ENCODE measurements at places on chromosomes 4 and X.

- DNase-seq, result no peak
These were observed 97.3 kb upstream of the DDX3X start for GRCh38 chrX:41236629-41237028.

DNA sequence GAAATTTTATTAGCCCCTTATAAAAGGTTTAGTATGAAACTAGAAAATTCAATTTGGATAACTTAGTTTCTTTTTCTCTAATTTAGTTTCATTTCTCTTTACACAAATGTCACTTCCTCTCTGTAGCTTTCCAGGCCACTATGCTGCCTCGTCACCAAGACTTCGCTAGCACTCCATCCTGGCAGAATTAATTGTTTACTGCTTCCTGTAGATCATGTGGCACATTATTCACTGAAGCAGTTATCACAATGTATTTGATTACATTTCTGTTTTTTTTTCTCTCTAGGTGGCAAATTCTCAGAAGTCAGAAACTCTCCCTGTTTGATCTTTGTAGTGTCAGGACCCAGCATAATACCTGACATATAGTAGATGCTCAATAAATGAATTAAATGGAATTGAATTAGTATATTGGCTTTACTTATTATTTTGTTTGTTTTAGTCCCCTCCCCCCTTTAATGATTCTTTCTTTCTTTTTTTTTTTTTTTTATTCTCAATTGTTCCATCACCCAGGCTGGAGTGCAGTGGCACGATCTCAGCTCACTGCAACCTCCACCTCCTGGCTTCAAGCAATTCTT, 9.3 kb upstream of the SAT1 start:
- DNase-seq, result no peak

- DNase-seq, result no peak
These were observed 305.3 kb downstream of the FRMPD4 start for GRCh38 chrX:12443534-12444098.

- no peak for DNase-seq
These were observed 33.8 kb downstream of the FGFRL1 start for GRCh38 chr4:1045193-1045594.

DNA sequence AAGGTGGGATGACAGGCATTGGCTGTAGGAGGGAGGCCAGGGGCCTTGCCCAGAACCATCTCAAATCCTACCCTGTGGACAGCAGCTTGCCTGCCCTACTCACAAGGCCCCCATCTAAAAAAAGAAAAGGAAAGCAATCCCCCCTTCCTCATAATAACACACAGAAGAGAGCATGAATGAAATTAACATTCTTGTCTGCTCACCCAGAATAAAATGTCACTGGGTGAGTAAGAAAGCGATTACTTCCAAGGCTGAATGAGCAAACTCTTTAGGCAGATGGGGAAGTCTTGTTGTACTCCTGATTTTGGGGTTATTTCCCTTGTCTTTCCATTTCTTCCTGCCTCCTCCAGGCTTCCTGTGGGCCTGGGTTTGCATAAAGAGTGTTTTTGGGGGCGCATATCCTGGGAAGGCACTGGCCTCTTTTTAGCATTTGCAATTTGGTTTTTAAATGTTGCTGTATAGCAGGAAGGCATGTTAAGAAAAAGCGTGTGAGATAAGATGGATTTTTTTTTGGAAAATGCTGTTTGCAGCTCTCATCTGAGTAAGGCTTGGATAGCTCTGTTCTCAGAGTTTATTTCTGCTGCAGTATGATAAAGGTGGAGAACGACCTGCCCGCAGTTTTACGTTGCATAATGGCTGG, 248.3 kb upstream of the GATB start:
- DNase-seq, result no peak

- DNase-seq, result no peak
These were observed 229.2 kb upstream of the AFF2 start for GRCh38 chrX:148271263-148271662.

DNA sequence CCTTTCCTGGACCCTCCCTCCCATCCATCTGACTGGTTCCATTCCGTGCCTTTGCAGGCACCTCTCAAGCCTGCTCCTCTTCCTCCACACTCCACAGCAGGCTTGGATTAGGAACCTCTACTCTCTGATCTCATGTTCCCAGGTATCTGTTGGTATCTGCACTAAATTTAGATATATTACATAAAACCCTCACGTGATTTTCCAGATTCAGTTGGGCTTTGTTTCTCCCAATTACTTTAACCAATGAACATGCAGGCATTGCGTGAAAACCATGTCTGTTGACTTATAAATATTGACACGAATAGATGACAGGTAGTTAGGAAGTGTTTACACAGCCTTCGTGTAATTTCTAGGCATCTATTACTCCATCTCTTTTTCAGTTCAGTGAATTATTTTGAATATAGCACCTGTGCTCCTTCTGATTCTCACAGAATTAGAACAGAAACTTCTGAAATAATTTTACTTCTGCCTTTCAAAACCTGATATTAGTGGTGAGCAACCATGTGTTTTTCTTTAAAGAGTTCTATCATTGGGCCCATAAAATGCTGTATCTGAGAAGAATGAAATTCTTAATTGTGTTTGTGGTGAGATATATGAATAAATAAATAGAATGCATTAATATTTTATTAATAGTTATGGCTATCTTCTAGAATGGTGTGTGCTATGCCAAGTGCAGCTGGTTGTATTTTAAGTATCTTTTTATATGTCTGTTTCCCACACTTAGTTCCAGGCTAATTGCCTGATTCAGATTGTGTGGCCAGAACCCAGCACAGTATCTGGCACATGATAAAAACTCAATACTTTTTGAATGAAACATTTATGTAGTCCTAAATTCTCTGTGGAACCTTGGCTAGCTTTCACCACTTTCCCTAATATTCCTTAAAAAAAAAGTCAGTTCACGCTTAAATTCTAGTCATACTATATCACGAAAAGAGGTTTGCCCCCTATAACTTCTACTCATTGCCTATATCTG, 304.8 kb downstream of the QDPR start:
- no peak for DNase-seq

- DNase-seq, result no peak
These were observed 35.9 kb downstream of the ANTXR2 start for GRCh38 chr4:80036949-80037685.

DNA sequence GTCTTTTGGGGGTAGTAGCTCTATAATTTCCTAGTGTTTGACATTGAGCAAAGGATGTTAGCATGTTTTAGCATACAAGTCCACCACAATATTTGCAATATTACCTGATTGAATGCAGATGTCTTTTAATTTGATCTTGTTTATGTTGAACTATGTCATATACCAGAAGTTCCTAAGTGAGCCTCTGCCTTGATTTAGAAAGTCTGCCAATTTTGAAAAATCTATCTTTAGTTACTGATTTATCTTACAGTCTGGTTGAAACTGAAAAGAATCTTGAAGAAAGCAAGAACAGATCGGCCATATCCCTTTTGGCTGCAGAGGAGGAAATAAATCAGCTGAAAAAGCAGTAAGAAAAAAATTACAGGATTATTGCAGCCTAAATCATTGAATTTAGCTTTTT, 18.5 kb downstream of the SPATA18 start:
- no peak for DNase-seq

- no peak for DNase-seq
These were observed 25.7 kb downstream of the ARL9 start for GRCh38 chr4:56531149-56531770.

Measured in heart right ventricle (tissue), 16 donors.